ENCODE measurements at places on chromosomes 5 and 9.

DNA sequence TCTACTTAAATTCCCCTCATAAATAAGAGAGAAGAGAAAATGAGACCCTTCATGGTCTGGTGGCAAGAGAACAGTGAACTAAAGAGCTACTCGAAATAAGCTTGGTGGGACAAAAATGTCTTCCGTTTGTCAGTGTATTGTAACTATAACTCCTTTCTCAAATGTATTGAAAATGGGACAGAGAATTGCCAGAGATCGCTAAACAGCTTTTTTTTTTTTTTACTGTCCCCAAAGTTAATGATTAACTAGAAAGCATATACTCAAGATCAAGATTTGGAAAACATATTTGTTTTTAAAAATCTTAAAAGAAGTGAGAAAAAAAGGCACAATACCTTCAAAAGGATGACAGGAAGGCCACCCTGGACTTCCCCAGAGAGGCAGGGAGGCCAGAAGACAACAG is 206.4 kb upstream of the CTNND2 start:
- no peak for DNase-seq

- no peak for DNase-seq
These were observed 18.1 kb downstream of the PTCH1 start for GRCh38 chr9:95498641-95499040.

DNA sequence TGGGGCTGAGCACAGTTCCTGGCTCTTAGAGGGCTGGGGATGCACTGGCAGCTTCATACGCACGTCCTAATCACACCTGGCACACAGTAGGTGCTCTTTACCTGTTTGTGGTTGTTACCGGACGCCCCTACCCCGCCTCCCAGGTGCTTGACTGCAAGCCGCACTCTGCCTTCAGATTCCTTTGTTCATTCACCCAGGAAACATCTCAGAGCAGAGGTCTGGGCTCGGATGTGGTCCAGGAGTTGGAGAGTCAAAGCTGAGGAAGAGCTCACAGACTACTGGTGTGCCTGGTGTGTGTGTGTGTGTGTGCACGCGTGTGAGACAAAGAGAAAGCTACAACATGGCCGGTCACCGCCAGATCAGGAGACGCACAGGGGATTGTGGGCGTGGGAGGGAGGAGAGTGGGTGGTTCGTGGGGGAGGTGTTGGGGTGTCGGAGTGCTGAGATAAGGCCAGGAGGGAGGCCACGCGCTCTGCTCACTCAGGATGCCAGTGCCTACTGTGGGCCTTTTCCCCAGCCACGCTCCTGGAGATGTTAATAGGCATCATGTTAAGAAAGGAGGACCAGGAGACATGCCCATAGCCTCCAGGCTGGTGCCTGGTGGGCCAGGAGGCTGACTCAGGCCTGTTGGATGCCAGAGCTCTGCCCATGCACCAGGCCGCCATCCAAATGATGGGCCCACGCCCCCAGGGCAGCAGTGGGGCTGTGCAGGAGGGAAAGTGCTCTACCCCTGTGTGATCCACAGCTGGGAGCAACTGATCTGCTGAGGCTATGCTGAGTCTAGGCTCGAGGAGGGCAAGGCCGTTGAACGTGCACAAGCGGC is 39.9 kb downstream of the CRB2 start:
- DNase-seq = no peak

DNA sequence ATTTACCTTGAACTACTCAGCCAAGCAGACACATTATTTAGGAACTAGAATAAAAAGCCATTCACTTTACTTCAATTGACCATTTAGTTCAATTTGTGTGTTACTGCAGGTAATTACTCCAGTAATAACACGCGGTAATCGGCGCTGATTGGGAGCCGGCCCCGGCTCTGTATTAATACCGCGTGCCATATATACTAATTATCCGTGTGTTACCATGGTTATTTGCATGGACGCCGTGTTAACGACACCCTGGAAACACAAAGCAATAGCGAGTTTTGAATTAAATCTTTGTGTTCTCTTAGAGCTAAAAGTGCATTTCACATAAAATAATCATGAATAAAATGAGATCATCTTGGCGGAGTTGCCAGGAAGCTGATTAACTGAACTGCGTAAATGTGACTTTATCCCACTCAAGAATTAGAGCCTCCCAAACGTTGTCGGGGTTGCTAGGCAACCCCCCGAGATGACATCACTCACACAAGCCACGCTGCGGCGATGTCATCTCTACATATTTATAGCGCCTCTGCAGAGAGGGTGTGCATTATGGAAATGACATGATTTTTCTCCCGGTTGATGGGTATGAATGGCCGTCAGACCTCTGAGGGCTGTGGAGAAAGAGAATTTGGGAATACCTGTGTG is 41.4 kb upstream of the RNU6ATAC start:
- DNase-seq = no peak

GRCh38 chr9:27638716-27639115 is 65.4 kb upstream of the C9orf72 start:
- DNase-seq = no peak

GRCh38 chr5:149961957-149962409 is 1.4 kb downstream of the SLC26A2 start:
- DNase-seq = no peak

- no peak for DNase-seq
These were observed 26.6 kb downstream of the FAM163B start for GRCh38 chr9:133582501-133583045.

GRCh38 chr9:86494644-86495111 is 140.5 kb upstream of the TUT7 start:
- DNase-seq = no peak

- no peak for DNase-seq
These were observed 218.9 kb downstream of the ARL15 start for GRCh38 chr5:54091307-54092130.

- DNase-seq = no peak
These were observed 2.5 kb downstream of the DBN1 start for GRCh38 chr5:177470759-177471536.

DNA sequence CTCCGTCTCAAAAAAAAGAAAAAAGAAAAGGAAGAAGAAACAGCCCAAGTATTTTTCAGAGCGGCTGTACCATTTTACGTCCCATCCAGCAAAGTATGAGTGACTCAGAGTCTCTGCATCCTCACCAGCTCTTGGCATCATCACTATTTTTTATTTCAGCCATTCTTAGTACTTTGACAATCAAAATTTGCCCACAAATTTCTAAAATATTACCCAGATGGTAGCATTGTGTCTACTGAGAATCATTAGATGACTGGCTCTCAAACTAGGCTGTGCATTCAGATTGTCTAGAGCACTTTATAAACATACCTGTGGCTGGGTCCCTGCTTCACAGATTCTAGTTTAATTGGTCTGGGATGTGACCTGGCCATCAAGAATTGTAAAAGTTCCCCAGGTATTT is 21.6 kb upstream of the MELK start:
- no peak for DNase-seq

DNA sequence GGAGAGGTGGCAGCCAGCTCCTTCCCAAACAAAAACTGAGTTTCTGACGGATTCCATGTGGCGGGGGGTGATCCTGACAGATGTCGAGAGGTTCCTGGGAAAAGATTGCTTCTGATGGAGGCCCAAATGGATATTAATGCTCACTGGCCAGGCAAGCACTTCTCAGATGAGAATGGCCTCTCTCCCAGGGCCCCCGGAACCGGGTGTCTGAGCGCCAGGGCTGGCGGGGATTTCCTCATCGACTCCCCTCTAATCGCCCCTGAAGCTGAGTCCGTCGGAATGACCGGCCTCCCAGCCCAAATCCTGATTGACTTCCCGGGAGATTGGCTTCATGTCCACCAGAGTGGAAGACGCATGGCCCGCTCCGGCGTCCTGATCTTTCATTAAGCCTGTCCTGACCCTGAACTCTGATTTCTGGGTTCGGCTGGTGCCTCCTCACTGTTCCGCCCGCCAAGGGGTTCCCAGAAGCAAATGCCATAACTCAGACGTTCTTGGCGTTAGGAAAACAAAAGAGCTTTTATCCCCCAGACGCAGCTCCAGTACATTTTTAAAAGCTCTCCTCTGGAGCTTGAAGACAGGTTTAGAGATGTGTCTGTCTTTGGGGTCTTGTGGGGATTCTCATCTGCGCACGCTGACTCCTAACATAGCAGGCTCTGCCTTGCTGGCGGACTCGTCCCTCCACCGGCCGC is 17.6 kb downstream of the FIBCD1 start:
- DNase-seq = no peak

DNA sequence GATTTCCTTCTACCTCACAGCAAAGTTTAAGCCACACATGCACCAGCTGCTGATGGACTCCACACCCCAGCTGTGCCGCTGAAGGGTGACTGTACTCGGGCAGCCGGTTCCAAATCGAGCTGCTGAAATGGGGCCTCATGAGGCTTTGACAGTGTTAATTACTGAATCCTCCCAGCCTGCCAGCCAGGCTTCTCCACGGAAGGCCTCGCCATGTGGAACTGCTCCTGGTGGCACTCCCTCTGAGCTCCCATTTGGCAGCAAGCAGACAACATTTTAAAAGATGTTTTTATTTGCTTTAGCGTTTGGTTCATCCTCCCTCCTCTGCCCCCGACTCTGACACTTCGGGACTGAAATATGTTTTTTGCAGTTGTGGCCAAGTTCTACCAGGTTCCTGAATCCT is 479.4 kb upstream of the MPDZ start:
- no peak for DNase-seq

DNA sequence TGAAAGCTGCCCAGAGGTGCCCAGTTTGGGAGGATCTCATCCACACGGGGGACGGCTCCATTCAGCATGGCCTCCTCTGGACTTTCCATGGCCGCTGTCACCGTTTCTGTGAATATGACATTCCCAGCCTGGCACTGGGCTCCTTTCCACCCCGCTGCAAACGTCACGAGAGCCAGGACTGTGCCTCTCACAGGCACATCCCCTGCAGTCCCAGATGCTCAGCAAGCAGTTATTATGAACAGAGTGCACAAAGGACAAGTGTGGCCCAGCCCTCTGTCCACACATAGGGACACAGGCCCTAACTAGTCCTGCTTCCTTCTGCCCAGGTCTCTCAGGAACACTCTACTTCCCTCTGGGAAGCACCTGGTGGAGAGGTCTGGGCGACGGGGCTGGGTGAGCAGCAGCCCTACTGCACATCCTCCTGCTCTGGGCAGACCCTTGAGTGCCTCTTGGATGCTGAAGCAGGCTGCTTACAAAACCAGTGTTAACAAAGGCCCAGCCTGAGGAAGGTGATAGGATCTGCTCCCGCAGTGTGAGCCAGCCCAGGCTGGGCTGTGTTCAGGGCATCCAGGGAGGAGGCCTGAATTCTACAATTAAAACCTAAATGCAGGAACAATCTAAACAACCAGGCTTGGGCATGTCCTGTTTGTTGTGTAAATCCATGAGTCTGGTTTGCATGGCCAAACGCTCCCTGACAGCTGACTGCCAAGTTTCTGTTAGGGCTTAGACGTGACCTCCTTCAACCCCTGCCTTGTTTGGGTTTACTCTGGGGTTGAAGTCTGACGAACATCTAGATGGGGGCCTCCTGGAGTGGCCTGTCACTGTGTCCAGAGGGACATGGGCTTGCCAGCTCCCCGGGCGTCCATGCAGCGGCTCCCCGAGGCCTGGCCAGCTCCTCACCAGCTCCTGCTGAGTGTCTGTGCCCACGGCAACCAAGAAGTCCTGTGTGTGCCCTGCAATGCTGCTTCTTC is 269.8 kb downstream of the GADD45G start:
- no peak for DNase-seq

- no peak for DNase-seq
These were observed 313.5 kb upstream of the PDE4D start for GRCh38 chr5:60207040-60207439.

GRCh38 chr5:112419164-112419985 is at the start of gene EPB41L4A:
Gene EPB41L4A, minus strand, starts transcription at chr5:112419277. Its CDS starts 238 bp downstream, at chr5:112419039.
- no peak for DNase-seq

- no peak for DNase-seq
These were observed 78.3 kb upstream of the ANKRD55 start for GRCh38 chr5:56311306-56311905.

DNA sequence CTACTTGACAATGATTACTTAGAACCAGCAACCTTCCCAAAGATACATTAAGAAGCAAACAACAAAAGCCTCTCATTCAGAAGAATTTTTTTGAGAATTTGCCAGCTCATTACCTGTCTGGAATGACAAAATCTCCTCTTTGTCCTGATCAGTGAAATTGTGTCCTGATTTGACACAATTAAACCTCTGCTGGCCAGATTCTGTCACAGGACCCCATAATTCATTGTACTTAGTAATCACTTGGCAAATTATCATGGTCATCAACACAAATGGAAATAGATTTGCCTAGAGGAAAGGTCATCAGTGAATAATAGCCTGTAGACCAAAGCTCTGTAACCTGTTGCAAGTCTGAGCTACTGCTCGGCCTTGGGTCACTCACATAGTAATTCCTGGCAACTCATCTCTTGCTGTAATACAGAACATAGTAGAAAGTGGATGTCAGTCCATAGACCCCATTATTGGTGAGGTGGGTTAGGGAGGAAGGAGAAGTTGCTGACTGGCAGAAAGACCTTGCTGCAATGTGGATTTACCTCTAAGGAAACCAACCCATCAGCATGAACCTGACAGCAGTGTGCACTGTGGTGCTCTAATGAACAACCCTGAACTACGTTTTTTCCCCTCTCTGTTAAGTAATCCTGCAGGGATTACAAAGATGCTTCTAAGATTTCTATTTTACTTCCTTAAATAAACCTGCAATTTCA is 370.1 kb downstream of the KIAA0825 start:
- no peak for DNase-seq

GRCh38 chr5:85843535-85843934 is 774.2 kb upstream of the COX7C start:
- DNase-seq = no peak

- no peak for DNase-seq
These were observed 7.4 kb downstream of the SLC36A2 start for GRCh38 chr5:151340004-151340403.

- DNase-seq = no peak
These were observed 50.7 kb downstream of the SPEF2 start for GRCh38 chr5:35668319-35668718.

- no peak for DNase-seq
These were observed 10.5 kb upstream of the S1PR3 start for GRCh38 chr9:88980740-88981203.

- no peak for DNase-seq
These were observed 60.1 kb downstream of the GALNT12 start for GRCh38 chr9:98867429-98868168.

- DNase-seq = no peak
These were observed 20.4 kb downstream of the NSA2 start for GRCh38 chr5:74787424-74787823.

- no peak for DNase-seq
These were observed 105.7 kb upstream of the MAMDC2 start for GRCh38 chr9:69937833-69938535.

GRCh38 chr9:132143359-132143758 is 18.5 kb upstream of the NTNG2 start:
- no peak for DNase-seq

Measured in stimulated activated CD4-positive, alpha-beta T cell treated with anti-CD3 and anti-CD28 coated beads, Interleukin-2, amount 100 ng/mL, for 4 hours (primary cell).